WERI-Rb-1 (cell line): ENCODE measurements at places on chromosomes 2 and 18.

GRCh38 chr2:197986977-197987376, 182.6 kb downstream of the PLCL1 start:
- DNase-seq: no peak

- no peak for DNase-seq
Measured at GRCh38 chr18:1797235-1797634, 774.1 kb downstream of the METTL4 start.

DNA sequence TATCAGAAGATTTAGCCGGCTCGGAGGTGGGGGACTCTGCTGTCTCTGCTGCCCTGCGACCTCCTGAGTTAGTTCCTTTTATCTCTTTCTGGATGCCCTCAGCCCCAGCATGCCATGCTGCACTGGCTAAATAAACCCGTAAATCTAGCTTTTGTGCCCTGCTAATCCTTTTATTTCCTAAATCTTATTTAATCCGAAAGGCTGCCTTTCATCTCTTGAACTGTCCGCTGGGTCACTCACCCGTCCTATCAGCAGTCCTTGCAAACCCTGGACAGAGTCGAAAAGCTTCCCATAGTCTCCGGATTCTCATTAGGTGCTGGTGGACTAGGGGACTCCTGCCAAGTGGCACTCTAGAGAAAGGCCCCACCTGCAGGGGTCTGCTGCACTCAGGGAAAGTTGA, 122.0 kb upstream of the APCDD1 start:
- peak; percentile 58 for DNase-seq

GRCh38 chr2:105779394-105779793, 34.7 kb downstream of the NCK2 start:
- DNase-seq: peak; percentile 77

- DNase-seq: no peak
Measured at GRCh38 chr2:165582409-165582808, 112.9 kb downstream of the CSRNP3 start.

DNA sequence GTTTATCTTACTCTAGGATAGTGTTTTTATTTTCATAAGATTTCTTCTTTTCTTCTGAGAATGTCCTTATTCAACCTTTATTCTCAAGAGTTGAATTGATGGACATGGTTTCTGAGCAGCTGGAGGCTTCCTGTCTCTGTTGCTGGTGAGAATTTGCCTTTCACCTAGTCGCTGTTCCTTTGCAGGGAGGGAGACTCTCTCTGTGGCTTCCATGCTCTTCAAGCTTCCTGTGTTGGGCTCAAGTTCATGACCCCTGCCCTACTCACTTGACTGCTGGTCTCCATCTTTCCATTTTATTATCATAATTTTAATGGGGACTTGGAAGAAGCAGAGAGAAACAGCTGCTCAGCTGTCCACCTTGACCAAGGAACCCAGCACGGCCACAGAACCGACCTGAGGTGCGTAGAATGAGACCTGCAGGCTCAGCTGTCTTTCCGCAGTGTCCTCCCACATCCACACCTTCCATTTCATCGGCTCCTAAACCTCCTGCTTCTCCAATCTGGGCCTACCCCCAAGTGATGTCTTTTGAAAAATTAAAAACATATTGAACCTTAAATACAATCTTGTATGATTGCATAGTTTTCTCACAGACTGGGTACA, 24.2 kb downstream of the TMEM18 start:
- DNase-seq: no peak

DNA sequence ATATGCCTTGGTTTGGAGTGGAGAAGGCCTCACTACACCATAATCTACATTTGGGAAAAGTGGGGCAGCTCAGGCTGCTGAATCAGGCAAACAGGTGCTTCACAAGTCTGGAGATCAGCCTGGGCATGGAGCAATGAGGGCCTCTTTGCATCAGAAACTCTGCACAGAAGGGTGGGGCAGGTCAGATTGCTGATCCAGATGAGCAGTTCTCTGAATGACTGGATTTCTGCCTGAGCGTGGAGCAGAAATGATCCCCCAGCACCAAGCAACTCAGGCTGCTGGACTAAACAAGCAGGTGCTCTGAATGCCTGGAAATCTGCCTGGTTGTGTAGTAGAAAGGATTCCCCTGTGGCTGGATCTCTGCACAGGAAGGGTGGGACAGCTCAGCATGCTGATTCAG, 605.3 kb upstream of the ZNF804A start:
- DNase-seq: peak; percentile 9

DNA sequence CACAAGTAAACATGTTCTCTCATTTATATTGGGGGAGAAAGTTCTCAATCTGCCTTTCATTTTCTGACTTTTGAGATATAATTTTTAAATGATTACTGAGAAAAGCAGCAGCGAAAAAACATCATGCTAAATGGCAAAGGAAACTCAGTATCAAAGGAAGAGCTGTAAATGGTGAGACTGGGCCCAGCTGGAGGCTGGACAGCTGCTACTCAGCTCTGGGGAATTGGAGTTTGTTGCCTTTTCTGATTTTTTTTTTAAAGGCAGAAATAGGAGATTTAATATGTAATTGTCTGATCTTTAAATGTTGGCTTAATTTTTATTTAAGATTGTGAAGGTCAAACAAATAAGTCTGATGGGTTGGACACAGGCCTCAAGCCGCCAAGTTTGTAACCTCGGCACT, 137.1 kb upstream of the TACR1 start:
- no peak for DNase-seq

DNA sequence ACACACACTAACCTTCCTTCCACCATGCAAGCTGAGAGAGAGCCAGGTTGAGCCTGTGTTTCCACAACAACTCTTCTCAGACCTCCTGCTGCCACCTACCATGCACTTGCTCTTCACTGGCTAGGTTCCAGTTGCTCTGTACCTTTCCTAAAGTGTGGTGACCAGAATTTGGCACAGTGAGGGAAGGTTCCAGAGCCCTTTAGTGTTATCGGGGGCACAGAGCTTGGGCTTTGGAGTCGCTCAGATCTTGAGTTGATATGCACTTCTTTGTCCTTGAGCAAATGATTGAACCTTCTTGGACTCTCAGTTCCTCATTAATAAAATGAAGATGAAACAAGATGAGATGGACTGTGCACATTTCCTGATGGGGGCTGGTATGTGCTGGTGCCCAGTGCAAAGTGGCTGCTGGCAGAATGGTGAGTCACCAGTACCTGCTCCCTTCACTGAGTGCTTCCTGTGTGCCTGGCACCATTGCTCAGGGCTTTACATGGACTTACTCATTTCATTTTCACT, 47.1 kb downstream of the NEDD4L start:
- no peak for DNase-seq

- DNase-seq: no peak
Measured at GRCh38 chr2:165376571-165376975, 92.9 kb upstream of the CSRNP3 start.

DNA sequence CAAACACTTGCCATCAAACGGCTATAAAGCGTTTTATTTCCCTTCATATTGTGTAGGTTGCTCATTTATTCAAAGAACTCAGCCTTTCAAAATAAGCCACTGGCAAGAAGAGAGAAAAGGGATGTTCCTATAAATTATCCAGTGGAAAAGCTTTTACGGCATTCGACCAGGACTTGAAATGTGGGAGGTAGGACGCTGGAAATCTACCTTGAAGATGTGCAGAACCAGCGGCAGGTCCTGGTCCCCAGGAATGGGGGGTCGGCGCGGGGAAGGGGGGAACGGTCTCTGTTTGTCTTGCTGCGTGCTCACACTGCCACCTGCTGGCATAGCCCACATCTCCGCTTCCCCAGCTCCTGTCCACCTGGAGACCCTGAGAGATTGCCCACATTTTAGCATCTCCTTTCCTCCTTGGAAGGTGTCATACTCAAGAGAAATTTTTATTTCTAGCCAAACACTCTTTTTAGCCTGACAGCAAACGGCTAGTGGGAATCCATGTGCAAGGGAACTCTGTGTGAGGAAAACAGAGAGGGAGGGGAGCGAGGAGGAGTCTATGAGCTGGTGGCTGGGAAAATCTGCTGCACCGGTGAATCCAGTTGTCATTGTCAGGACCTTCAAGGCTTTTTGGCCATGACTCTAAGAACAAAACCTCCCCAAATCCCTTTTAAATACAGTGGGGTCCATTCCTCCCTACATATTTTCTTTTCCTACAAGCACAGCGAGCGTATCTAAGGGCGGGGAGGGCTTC, 349.0 kb upstream of the PKDCC start:
- peak; percentile 76 for DNase-seq

- no peak for DNase-seq
Measured at GRCh38 chr18:57122936-57123510, 23.9 kb upstream of the BOD1L2 start.

DNA sequence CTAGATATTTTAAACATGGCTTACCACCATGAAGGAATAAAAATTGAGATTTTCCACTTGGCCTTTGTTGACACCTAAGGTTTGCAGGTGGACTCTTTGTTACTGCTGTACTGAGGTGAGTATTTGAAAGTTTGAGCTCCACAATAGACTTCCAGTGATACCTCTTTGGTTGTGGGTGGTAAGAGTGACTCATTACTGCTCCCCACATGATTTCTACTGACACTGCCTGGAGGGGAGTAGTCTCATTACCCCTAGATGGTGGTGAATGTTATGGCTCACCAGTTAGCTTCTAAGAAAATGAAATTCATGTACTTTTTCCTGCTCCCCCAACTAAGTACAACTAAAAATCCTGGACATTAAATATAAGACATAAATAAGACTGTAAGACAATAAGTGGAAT, 1183.1 kb upstream of the TMEFF2 start:
- DNase-seq: no peak

DNA sequence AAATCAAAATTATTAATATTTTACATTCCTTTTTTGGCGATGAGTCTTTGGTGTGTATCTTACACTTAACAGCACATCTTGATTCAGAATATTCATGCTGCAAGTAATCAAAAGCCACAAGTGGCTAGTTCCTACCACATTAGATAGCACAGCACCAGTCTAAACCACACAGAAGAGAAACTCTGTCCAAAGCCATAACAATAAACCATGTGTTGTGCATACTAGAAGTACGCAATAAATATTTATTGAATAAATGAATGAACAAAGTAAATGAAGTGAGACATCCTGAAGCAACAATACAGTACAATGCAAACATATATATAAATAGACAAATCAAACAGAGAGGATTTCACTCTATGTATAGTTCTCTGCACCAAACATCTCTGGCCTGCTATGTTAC, 287.3 kb downstream of the EXOC6B start:
- DNase-seq: no peak

GRCh38 chr2:140734992-140735391, 1395.8 kb downstream of the LRP1B start:
- DNase-seq: no peak

DNA sequence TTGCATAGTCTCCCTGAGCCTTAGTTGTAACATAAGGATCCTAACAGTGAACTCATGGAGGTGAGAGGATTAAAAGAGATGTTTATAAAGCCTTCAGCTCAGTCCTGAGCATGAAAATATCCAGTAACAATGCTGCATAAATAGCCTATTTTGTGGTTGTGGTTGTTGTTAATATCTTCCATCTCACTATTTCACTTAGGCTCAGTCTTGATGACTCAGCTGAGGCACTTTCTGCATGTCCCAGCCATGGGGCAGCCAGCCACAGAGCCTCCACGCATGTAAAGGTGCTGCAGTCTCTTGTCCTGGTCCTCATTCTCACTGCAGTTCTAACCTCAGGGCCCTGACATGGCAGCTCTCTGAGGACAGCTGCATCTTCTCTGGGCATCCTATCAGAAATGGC, 218.8 kb upstream of the PKDCC start:
- no peak for DNase-seq

GRCh38 chr2:188456114-188456909, 164.6 kb downstream of the GULP1 start:
- peak; percentile 26 for DNase-seq

DNA sequence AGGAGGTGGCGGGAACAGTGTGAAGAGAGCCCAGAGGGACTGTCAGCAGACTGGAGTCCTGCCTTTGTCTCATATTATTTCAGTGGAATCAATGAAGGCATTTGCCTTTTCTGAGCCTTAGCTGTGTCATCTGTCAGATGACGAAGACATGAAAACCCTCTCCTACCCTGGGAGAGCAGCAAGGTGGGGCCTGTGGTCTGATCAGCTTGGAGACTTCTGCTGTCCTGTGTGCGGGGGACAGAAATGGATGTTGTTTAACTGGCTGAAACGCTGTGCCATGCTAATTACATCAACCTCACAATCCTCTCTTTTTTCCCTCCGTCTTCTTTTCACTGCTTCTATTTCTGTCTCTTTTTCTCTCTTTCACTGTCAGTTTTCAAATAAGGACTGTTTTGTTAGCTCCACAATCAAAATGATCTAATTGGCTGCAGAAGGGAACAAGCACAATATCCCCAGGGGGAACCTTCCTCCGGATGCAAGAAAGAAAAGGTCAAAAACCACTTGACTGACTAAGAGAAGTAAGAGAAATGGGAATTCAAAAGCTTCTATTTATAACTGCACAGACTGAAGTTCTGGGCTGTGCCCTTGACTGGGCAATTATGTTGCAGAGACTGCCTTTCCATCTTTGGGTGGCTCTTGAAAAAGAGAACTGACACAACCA, 340.1 kb downstream of the CLIP4 start:
- no peak for DNase-seq

GRCh38 chr2:199973703-199974102, 18.3 kb downstream of the MAIP1 start:
- no peak for DNase-seq

DNA sequence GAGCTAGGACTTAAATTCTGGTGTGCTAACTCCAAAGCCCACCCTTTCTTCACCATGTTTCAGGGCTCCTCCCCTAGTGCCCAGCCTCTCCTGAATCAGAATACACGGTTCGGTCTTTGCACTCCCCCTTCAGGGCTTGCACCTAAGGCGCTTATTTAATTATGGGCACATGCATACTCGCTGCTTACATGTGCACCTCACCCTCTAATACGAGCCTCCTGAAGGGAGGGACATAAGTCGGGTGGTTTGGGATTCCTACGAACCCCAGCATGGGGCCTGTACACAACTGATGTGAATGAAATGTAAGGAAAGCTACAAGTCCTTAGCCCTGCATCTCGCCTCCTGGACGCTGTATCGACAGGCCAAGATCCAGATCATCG, 435 bp downstream of the IFT172 start:
- peak; percentile 56 for DNase-seq

DNA sequence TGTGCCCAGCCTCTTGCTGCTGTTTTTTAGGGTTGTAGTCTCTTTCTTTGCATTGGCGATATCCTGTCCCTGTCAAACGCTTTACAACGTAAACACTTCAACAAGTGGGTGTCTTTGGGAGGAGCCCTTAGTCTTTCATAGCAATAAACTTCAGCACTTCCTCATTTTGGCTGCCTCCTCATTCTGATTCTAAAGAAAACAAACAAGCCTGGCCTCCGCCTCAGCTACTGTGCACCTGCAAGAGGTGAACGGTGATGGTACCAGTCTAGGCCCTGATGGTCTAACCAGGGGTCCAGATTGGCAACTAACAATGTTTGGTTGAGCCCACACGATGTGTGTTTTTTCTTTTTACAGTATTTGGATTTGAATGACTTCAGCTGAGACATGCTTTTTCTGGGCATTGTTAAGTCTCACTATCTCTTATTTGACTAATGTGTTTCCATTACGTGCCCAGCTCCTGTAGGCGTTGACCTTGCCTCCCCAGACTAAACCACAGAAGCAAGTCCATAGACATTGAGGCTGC, 53.2 kb upstream of the CUL3 start:
- no peak for DNase-seq

- DNase-seq: no peak
Measured at GRCh38 chr18:60812921-60813320, 440.3 kb upstream of the MC4R start.
